ENCODE measurements at places on chromosomes 4 and X.
A peak's percentile ranks its signal among the peaks of the same experiment; 100 is the strongest.

DNA sequence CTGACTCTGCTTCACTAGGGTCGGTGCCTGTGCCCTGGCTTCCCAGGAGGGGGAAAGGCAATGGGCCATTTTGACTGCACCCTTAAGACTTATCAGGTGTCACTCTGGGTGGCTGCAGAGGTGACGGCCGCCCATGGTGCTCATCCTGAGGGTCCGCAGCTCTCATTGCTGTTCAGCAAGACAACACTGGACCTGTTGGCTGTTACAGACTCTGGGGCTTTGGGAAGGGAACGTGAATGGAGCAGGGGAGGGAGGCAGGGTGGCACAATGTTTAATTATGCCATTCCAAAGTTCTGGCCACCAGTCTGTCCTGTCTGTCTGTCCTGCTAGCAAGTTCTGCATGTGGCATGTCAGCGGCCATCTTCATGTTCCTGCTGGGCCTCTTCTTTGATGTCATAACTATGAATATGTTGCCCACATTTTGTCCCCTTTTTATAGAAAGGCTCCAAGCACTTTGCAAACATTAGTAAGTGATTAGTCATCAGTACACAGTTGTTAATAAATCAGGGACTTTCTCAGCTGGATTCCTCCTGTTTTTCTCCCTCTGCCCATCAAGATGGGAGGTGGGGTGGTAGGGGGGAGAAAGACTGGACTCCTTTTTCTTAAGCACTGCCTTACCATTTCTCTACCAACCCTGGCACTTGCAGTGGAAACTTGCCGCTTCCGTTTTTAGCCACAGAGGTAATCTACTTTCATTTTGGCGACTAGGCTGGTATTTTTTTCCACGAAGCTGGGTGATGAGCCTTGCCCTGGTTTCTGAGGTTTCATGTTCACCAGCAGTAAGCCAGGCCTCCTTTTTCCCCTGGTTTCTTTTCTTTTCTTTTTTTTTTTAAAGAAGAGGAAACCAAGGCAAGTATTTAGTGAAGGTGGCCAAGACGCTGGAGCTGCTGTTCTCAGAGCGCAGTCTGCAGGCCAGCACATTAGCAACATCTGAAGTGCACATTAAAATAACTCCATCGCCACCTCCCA is 88.6 kb upstream of the TRIM2 start:
- DNase-seq: peak; percentile 69

DNA sequence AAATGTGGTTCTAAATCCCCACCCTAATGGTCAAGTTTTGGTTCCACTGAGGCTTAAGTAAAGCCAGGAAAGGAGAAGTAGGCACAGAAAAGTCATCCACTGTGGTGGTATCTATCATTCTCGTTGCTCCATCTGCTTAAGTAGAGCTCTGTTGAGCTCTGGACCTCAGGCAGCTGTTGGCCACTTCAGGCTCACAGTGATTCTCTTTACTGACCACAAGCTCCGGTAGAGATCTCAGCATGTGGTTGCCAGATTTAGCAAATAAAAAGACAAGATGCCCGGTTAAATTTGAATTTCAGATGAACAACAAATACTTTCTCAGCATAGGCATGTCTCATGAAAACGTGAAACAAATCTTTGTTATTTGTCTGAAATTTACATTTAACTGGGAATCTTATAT is 132.3 kb upstream of the PTCHD1 start:
- DNase-seq: no peak

DNA sequence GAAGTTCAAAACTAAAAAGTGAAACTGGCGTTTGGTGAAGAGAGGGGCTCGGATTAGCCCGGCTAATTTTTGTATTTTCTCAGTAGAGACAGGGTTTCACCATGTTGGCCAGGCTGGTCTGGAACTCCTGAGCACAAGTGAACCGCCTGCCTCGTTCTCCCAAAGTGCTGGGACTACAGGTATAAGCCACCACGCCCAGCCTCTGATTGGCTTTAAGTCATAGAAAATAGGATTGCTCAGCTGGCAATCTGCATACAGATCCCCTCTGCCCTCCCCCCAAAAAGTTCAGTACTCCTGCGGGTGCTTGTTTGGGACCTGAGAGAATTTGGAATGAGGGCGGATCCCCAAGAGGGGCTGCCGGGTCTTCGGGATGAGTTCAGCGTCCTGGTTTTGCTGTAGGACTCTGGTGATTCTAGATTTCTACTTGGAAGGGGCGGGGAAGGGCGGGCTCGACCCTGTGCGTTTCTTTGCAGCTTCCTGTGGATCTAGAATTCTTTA is 537 bp upstream of the PRKX start:
- peak; percentile 31 for DNase-seq

GRCh38 chr4:6782147-6782845 is at the start of gene KIAA0232:
TSS of gene KIAA0232 (plus strand) at chr4:6782727. CDS start at chr4:6824454, 41,727 bp downstream.
- DNase-seq: peak; percentile 96

GRCh38 chr4:110527156-110527555 is 51.2 kb downstream of the ENPEP start:
- DNase-seq: no peak

DNA sequence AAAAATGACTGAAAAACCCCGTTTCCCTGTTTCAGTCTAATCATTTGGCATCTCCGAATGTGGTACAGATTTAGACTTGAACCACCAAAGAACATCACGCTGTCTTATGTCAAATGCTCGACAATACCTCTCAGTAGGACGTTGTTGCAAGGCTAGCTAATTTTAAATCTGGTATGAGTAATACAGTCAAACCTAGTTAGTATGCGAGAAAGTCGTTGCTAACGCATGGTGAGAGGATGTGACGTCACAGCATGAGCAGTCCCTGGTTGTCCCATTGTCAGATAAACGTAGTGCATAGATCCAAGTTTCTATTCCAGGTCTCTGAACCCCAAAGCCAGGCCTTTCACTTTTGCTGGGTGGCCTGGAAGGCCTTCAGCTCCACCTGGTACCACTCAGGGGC is 44.7 kb downstream of the SETD7 start:
- peak; percentile 15 for DNase-seq

DNA sequence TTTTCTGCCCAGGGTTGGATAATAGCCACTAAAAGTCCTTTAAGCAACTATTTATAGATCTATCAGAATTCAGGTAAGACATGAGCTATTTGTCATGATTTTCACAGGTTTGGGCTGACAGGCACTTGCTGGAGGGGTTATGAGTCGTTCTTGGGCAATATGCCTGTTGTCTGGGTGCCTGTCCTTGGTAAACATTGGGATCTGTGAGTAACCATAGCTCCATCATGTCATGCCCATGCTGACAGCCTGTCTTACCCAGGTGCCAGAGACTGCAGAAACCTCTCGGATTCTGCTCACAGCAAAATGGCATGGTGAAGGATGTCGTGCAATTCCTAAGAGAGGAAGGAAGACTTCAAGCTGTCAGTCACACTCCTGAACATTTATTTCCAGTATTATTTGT is 116.0 kb upstream of the PUDP start:
- DNase-seq: peak; percentile 86

- DNase-seq: no peak
These were observed 1.5 kb downstream of the GPR101 start for GRCh38 chrX:137032341-137032694.

DNA sequence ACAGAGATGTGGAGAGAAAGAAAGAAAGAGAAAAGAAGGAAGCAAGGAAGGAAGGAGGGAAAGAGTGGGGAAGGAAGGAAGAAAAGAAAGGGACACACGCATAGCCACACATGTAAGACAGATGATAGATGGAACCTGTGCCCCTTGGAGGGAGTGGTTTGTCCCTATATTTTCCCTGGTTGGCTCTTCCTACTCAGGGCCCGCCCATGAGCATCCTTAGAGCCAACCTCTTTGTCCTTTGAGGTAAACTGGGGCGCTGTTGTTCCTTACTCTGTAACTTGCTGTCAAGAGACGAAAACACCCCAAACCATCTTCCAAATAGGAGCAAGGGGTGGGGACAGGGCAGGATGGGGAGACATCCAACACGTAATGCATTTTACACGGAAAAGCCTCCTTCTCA is 220.9 kb downstream of the MAML3 start:
- DNase-seq: no peak

DNA sequence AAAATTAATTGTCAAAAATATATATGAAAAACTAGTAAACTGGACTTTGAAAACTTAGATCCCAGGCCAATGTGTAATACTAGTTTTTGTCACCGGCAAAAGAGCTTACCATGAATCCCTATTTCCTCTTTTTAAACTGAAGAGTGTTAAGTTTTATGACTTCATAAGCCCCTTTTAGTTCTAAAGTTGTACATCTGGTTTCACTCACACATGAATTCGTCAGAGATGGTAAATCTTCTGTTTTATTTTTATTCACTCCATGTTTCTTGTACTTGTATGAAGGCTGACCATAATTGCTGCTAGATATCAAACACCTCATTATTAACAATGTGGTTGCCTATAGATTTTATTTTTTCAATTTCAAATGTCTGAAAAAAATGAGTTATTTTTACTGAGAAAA is 827.9 kb downstream of the PCDH7 start:
- DNase-seq: no peak

- peak; percentile 41 for DNase-seq
These were observed 31.8 kb upstream of the NKX6-1 start for GRCh38 chr4:84530871-84531270.

DNA sequence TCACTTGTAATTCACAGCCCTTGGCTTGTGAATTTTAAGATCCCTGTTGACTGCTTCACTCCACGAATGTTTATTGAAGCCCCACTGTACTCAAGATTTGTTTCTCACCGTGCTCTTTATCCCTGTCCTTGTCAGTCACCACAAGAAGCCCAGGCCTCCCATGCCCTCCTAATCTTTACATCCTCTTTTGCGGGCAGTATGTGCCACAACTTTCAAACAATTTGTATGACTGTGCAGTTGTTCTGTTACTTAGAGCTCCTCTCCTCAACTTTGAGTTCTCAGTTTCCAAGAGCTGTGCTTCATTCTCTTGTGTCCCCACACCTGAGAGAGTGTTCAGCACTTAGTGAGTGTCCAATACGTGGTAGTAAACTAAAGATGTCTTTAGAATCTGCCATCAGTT is 467.7 kb downstream of the NKX6-1 start:
- DNase-seq: no peak

GRCh38 chr4:29853833-29854232 is 866.3 kb upstream of the PCDH7 start:
- DNase-seq: no peak

DNA sequence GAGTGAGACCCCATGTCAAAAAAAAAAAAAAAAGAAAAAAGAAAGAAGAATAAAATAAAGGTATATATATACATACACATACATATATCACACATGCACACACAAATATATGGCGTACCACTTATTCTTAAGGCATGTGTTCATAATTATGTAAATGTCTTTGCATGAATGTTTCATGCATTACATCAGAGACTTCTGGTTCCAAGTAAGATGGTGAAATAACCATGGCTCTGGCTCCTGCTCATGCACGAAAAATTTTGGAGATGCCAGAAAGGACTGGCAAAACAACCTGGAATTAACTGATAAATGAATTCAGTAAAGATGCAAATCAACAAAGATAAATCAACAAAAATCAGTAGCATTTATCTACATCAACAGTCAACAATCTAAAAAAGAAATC is 19.7 kb upstream of the FHIP1A start:
- DNase-seq: peak; percentile 28

DNA sequence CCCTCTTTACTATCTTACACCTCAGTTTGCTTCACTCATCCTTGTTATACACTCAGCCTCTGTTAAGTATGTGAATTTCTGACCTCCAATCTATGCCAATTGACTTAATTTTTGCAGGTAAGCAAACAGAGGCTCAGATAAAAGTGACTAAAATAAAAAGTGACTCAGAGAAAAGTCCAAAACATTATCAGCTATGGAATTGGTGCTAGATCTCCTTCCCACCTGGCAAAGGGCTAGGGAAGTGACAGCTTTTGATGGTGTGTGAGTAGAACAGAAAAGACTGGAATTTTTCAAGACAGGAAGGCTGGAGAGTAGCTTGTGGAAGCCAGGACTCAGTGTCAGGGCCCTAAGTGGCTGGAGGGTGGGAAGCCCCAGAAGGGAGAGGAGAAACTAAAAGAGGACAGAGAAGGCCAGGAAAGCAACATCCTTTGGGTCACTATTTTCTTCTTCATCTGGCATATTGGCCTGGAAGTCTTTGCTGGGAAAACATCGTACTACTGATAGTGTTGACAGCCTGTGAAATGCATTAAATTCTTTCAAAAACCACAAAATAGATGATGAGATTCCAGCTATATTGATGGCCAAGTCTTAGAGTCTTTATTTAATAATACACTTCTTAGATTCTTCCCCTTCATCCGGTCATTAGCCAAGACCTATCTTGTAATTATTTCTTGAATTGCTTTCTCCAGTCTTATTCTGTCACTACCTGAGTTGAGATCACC is 392.8 kb downstream of the RAPGEF2 start:
- no peak for DNase-seq

DNA sequence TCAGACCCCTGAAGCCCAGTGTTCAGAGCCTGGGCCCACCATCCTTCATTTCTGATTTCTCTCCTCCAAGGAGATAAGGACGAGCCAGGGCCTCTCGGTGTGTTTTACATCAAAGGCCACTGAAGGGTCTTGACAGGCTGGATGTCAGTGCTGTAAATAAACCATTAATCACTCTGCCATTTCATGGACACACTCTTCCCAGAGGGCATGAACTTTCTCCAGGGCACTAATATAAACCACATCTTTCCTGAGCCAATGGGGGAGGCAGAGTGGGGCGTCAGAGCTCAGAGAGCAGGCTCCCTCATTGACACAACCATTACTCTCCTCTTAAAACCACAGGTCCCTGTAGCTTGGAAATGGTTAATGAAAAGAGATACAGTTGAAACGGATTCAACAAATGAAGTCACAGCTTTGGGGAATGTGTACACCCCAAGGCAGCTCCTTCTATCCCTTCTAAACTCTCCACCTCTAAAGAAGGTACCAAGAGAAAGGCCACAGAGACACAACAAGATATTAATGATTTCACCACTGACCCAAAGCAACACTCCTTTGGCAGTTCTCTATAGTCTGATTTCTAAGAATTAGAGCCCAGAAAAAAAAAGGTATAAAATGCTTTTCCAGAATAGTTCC is 200.6 kb downstream of the CHIC2 start:
- no peak for DNase-seq

GRCh38 chr4:92830771-92831170 is 527.0 kb downstream of the GRID2 start:
- DNase-seq: no peak

- peak; percentile 16 for DNase-seq
These were observed 814 bp upstream of the MMAA start for GRCh38 chr4:145618210-145618931.

All from epithelial cell of esophagus (primary cell).